CD4-positive, alpha-beta T cell treated with Interferon alpha-2 for 1 hour (primary cell): ENCODE measurements at places on chromosomes 13 and 19.

GRCh38 chr19:54218960-54219661, 3.7 kb downstream of the LILRB3 start:
- DNase-seq: no peak

DNA sequence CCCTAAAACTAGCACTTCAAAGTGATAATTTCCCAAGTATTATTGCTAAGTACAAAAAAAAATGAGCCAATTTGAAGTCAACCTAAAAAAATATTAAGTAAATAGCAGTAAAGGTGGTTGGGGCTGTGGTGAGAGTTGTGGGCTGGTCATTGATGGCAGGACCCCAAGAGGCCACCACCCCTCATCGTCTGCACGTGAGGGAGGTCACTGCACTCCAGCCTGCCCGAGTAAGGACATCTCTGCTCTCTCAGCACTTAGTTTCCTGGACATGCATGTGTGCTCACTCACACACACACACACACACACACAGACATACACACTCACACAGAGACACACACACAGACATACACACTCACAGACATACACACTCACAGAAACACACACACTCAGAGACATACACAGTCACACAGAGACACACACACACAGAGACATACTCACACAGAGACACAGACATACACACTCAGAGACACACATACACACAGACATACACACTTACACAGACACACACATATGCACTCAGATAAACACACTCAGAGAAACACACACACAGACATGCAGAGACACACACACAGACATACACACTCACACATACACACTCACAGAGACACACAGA, 127.2 kb upstream of the SOX1 start:
- DNase-seq: no peak

- DNase-seq: no peak
Observed at GRCh38 chr13:37918751-37919150, 49.2 kb upstream of the TRPC4 start.

DNA sequence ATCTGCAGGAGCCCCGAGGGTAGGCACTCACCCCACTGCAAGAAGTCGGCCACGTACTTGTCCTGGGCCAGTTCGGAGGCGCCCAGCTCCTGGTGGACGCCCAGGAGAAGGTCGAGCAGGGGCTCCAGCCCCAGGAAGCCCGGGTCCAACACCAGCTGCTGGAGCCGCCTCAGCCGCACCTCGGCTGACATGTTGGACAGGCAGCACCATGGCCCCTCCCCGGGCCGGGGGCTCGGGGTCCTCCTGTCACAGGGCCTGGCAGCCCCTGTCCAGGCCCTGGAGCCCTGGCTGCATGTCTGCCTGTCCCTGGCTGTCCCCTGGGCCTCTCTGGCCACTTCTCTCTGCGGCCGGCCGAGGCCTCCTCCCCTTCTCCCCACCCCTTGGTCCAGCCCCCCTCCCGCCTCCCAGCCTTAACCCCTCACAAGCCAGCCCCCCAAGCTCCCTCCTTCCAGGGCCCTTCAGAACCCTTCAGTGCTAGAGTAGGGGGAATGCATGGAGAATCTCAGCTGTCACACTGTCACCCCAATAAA, at the start of gene DMPK:
DMPK (minus strand) TSS at position 329 of the 530 bp plus-strand sequence; CDS start at position 191, 138 bp downstream.
- no peak for DNase-seq

GRCh38 chr19:14683439-14683838, 6.4 kb upstream of the ZNF333 start:
- peak; percentile 23 for DNase-seq

- DNase-seq: no peak
Observed at GRCh38 chr13:98650396-98651107, 73.6 kb upstream of the STK24 start.

DNA sequence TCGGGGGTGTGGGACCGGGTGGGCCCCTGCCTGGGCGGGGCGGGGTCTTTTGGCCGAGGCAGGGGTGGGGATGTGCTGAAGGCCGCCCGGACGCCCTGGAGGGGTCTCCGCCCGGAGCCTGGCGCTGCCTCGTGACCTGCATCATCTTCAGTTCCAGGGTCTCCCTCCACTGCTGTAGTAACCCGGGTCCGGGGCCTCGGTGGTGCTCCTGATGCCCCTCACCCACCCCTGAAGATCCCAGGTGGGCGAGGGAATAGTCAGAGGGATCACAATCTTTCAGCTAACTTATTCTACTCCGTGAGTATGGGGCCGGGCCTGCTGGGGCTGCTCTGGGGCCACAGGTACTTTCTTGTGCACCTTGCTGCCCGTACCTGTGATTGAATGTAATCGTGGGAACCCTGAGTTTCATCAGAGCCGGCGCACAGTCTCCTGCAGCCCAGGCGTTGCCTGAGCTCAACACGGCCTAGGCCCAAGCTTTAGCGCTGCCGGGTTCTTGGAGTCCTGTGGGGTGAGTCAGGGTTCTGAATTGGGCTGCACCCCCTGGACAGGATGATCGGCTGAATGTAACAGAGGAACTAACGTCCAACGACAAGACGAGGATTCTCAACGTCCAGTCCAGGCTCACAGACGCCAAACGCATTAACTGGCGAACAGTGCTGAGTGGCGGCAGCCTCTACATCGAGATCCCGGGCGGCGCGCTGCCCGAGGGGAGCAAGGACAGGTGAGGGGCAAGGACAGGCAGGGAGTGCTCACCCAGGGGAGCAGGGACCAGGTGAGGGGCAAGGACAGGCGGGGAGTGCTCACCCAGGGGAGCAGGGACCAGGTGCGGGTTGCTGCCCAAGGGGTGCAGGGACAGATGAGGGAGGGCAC, 10.5 kb downstream of the PEAK3 start:
- no peak for DNase-seq

DNA sequence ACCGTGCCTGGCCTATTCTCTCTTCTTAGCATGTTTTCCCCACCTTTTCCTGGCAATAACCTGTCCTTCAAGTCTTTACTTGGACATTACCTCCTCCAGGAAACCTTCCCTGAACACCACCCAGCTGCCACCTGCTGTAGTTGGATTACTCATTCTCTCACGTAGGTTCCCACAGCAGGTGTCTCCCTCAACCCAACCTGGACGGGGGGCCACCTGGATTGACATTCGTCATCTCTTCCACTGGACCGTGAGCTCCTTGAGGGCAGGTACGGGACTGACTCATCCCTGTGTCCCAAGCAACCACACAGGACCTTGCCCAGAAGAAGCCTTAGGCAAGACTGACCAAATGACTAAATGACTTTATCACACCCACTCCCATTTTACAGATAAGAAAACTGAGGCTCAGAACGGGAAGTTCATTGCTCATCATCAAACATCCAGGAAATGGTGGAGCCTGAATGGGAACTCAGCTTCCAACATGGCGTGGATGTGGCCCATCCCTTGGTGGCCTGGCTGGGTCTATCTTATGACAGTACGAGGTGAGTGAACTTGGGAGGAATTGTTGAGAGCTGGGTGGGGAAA, 3.5 kb upstream of the KLK6 start:
- DNase-seq: no peak

DNA sequence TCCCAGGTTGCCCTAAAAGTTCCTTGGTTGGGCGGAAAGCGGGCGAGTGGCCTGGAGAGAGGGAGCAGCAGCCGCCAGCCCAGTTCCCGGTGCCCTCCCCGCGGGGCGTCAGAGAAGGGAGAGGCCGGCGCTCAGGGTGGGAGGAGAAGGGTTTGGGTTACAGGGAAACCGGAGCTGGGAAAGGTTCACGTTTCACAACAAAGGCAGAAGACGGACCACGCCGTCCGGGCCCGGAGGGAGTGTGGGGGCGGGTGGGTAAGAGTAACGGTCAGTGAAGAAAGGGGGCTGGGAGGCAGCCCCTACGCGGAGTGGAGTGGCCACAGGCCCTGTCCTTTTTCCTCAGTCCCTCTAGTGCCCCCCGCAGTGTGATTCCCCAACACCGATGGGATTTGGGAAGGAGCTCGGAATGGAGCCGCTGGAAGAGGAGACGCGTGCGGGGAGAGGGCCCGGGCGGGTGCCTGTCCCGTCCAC, 1.6 kb downstream of the SIX5 start:
- DNase-seq: no peak

DNA sequence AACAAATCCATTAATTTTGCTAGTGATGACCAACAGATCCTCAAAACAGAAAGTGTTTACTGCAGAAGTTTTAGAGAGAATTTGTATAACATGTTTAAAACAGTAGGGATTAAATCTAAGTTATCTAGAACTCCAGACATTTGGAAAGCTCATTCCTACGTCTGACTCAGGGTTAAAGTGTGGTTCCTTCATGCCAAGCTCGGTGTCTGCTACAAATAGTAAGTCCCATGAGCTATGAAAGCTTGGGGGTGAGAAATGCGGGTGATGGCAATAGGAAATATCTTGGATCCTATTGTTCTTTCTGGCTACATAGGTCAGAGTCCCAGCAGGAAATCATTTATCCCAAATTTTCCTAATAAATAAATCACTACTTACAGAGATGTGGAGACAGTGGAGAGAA, 867.1 kb downstream of the UQCRFS1 start:
- DNase-seq: no peak

- DNase-seq: no peak
Observed at GRCh38 chr19:50745221-50745620, 22.1 kb downstream of the CLEC11A start.

GRCh38 chr19:14425696-14426138, 6.6 kb upstream of the DDX39A start:
- DNase-seq: no peak

DNA sequence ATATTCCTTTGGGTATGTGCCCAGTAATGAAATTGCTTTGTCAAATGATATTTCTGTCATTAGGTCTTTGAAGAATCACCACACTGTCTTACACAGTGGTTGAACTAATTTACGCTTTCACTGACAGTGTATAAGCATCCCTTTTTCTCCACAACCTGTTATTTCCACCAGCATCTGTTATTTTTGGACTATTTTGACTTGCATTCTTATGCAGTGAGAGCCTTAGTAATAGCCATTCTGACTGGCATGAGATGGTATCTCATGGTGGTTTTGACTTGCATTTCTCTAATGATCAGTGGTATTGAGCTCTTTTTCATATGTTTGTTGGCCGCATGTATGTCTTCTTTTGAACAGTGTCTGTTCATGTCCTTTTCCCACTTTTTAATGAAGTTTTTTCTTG, 92.0 kb upstream of the SPATA13 start:
- DNase-seq: no peak

DNA sequence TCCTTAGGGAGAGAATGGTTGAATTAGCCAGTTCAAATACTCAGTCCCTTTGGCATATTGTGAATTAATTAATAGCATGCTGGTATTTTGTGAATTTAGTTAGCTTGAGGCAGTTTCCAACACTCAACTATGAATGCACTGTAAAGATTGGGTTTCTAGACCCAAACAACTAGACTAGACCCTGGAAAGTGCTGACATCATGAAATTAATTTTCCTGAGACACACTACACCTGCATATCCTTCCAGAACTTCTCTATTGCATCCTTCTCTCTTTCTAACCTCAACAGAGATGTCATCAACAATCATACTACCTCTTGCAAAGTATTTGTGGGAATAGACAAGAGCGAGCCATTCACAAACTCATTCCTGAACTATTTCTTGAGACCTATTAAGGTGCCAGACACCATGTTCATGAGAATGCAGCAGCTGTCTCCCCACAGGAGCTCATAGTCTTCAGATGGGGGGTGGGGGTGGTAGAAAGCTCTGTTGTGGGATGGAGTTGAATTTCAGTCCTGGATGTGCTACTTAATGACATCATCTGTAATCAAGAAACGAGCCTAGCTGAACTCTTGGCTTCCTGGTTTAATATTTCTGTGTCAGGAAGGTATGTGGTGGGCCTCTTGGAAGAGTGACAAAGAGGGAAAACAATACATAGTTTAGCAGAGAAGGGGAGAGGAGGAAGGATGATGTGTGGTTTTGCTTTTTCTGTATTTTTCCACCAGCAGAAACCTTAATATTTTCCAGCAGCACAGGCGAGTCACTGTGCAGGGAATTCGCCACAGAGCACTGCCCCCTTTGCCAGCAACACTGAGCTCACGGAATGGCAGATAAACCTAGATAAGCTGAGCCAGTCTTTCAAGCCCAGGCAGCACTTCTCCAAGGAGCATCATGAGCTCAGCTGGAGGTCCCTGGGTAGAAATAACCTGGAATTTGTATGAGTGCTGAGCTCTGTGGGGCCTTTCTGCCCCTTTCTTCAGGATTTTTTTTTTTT, 53.1 kb upstream of the CYSLTR2 start:
- DNase-seq: no peak
